Activated CD4-positive, CD25-positive, alpha-beta regulatory T cell (primary cell): ENCODE measurements at places on chromosomes 7 and 10.

- no peak for DNase-seq
These were observed 228.7 kb downstream of the SKIDA1 start for GRCh38 chr10:21296575-21297355.

DNA sequence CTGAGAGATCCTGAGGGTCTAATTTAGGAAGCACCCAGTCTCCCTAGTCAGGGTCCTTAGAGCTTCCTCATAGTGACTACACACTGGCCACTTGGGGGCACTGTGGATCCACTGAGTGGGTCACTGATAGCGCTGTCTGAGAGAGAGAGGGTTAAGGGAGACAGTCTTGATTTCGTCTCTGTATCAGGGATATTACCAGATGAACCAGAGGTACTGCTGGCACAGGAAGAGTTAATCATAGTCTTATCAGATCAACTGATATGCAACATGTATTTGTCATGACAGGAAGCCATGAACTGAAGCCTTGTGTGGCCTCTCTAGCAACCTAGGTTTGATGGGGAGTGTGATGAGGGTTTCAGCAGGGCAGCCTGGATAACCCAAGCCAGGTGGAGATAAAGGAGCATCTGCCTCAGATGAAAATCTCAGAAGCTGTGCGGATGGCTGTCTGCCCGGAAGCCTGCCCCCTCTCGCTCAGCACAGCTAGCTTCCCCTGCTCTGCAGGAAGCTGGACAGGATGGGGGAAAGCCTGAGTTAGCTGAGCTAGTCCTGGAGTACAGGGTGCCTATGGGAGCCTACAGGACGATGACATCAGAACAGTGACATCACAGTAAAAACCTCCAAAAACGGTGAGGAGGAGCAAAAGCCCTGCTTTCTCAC is 214.0 kb upstream of the PRSS1 start:
- DNase-seq = peak; percentile 29

- DNase-seq = no peak
These were observed 101.2 kb upstream of the KLF6 start for GRCh38 chr10:3886191-3886590.

GRCh38 chr10:114024876-114025610 is 18.6 kb upstream of the ADRB1 start:
- no peak for DNase-seq

GRCh38 chr7:16095171-16095950 is 326.0 kb downstream of the CRPPA start:
- no peak for DNase-seq

DNA sequence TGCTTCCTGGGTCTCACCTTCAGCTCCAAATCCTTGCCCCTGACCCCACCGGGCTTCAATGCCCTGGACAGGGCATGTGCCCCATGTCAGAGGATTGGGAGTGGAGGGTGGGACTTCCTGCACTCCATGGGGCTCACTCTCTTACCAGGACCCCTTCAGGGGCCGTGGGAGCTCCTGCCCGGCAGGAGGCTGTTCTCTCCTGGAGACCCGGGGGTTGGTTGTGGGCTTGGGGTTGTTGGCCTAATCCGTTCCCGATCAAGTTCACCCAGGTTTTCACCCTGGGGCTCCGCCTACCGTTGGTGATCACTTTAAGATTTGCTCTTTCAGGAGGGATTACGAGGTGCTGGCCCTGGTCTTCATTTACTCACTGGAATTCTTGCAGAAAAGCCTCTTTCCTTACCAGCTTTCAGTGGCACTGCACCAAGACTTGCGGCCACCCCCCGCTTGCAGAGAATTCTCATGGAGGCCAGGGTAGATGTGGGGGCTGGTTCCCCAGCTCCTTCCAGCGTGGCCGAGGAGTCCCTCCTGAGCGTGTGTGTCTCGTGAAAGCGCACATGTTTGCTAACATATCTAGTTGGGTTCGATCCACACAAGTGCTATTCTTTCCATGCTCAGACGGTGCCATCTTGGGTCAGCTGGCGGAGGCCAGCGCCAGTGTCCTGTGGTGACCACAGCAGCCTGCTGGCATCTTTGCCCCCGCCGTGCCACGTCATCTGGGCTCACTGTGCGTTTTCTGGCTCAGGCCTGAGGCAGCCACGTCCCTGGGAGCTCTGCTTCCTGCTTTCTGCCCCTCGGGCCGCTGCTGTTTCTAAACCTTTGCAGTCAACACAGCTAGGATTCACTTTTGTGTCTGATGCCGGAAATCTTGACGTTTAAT is 15.6 kb downstream of the PWWP2B start:
- no peak for DNase-seq

DNA sequence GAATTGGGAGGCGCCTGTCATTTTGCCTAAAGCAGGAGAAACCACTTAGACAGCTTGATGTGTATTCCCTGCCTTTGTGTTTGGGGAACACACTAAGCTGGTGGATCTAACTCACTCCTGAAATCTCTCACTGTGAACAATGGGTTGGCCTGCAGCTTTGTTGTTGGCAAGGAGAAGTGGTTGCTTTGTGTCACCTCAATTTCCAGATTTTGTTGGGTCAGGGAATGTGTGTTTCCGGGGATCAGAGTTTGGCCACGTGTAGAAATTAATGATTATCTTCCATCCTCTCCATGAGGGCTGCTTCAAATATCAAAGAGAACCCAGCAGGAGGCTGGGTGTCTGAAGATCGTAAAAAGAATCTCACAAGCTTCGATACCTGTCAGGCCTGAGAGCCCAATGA is 27.8 kb downstream of the A1CF start:
- no peak for DNase-seq

DNA sequence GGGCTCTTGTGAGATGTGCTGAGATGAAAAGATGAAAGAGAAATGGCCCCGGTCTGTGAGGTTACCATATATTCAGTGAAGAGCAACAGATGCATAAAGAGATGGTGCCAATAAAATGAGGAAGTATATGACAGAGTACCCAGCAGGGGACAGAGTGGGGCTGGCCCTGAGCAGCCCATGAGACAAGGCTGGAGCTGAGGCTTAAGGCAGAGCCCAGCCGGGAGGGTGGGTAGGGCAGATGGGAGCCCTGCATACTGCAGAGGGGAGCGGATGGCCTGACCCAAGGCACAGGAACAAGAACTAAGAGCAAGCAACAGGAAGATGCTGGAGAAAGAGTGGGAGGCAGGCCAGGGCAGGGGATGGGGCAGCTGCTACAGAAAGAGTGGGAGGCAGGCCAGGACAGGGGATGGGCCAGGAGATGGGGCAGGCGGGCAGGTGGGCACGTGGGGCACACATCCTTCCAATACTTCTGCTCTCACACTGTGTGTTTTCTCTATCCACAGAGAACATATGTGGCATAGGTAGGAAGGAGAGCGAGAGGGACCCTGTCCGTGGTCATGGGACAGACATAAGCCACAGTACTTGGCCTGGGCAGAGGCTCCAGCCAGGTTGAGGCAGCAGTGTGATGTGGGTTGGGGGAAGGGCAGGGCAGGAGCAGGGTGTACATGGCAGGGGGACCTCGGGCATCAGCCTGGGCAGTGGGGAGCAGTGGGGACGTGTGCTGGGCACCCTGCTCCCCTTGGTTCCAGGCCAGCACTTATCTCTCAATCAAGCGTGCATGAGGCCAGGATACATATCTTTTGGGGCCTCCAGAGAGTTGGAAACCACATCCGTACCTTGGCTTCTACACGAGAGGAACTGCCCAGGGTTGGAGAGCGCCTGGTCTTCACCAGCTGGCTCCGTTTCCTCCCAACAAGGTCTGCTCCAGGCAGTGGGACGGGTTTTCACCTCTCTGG is 91.6 kb upstream of the IKZF1 start:
- DNase-seq = no peak

DNA sequence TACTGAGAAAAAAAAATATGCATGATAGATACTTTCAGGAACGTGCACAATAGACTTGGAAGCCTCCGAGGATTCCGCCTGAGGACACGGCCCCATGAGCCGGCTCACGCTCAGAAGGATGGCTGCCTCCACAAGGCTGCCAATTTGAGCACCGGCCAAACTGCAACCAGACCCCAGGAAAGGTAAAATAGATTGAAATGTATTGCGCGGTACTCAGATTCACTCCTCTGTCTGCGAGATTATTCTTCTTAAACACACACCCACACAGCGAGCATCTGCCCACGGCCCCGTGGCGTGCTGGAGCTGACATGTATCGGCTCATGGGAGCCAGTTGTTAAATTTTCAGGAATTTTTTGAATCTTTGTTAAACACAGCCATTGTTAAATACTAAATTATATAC is 653.2 kb upstream of the MKI67 start:
- no peak for DNase-seq

GRCh38 chr10:33534416-33534815 is 199.9 kb upstream of the NRP1 start:
- DNase-seq = no peak

- DNase-seq = no peak
These were observed 83.6 kb downstream of the ZNF277 start for GRCh38 chr7:112290065-112290464.

- DNase-seq = no peak
These were observed 168.3 kb downstream of the CREB5 start for GRCh38 chr7:28580665-28581064.

- no peak for DNase-seq
These were observed 220.5 kb downstream of the MLLT10 start for GRCh38 chr10:21754410-21755011.

GRCh38 chr7:33128990-33129805 is at the start of gene BBS9:
Gene BBS9 (plus strand): TSS chr7:33129564. CDS start chr7:33146253, 16,689 bp downstream.
- peak; percentile 88 for DNase-seq

DNA sequence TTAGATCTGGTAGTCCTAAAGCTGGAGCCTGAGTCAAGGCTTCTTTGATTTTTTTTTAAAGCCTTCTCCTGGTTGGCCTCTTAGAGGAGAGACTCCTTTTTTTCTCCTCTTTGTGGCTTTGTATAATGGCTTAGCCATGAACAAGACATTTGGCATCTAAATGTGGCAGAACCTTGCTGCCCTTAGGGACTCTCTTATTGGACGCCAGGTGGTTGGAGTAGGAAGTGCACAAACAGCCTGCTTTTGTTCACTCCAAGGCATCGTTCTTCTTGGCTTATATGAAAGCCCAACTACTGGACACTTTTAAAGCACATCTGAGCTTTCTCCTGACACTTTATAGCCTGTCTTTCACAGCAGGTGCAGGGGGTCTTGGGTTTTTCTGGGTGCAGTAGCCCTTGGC is 25.0 kb downstream of the ZPBP start:
- DNase-seq = no peak

DNA sequence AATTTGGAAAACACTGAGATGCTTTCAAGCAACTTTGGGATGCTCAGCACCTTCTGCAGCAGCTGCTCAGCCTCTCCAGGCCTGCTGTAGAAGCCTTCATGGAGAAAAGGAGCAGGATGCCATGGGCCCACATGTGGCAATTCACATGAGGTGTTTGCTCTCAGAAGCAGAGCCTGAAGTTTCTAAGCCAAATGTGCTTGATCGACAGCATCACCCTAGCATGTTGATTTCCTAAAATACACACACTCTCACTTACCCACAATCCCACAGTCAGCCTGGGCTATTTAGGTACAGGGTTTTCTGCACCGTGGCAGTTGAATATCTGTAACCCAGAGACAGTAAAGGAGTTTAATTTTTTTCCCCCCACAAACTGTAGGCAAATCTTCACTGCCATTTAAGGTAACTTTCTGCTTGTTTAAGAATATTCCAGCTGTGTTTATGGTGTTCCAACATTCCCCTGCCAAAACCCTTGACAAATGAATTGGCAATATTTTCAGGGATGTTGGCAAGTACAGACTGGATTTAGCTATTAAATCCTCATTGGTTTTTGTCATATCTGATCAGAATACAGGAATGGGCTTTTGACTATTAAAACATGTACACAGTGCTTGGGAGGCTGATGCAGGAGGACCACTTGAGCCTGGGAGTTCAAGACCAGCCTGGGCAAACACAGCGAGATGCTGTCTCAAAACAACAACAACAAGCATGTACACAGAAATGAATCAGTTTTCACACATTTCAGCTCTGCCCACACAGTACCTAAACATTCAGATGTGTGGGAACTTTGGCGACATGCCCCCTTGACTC is 244.2 kb downstream of the CELF2 start:
- no peak for DNase-seq

GRCh38 chr7:50665403-50666123 is 100.4 kb upstream of the DDC start:
- DNase-seq = no peak

GRCh38 chr7:73885975-73886798 is 25.2 kb downstream of the TMEM270 start:
- DNase-seq = no peak

GRCh38 chr7:116859323-116859722 is 3.1 kb upstream of the CAPZA2 start:
- DNase-seq = no peak

- no peak for DNase-seq
These were observed 131.8 kb downstream of the LRRC4 start for GRCh38 chr7:127899411-127899810.

GRCh38 chr10:95920798-95921426 is 13.1 kb downstream of the CC2D2B start:
- DNase-seq = no peak

GRCh38 chr10:2993636-2994035 is 73.7 kb upstream of the PFKP start:
- no peak for DNase-seq

- no peak for DNase-seq
These were observed 13.2 kb downstream of the MRPS33 start for GRCh38 chr7:141001546-141001945.

DNA sequence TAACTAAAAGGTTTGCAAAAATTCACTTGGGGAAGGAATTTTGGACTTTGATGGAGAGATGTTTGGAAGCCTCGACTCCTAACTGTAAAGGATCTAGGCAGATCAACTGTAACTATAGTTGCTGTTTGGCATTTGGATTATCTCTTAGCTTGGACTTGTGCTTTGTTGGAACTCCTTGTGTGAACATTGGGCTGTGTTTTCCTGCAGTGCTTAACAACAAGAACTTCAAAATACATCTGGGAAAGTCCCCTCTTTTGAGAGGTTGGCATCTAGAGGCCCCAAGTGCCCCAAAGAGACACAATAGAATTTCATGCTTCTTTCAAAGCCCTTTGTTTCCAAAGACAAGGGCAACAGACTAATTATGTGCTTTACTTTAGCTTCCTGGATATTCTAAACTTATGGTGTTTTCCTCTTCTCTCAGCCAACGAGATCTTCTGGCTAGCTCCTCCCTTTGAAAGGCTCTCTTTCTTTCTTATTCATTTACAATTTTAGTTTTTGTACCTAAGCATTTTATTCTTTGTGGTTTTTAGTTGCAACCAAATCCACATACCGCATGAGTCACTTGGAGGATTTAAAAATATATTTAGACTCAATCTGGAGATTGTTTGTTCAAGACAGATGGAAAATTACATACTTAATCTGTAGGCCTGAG is 11.6 kb downstream of the ABCA13 start:
- DNase-seq = no peak

DNA sequence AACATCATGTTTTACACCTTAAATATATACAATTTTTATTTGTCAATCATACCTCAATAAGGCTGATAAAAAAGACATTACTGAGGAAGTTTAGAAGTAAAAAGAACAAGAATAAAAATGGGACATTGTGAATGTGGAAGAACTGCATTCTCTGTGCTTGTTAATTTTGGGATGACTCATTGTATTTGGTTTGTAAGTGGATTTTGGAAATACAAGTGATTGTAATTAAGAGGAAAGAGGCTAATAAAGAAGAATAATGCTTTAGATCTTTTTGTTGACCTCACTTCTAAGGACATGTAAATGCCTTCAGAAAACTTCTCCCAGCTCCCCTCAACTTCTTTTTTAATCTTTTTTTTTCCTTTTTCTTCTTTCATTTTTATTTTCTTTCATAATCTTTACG is 76.0 kb downstream of the HGF start:
- DNase-seq = no peak
